ENCODE measurements at places on chromosomes 4 and X.

DNA sequence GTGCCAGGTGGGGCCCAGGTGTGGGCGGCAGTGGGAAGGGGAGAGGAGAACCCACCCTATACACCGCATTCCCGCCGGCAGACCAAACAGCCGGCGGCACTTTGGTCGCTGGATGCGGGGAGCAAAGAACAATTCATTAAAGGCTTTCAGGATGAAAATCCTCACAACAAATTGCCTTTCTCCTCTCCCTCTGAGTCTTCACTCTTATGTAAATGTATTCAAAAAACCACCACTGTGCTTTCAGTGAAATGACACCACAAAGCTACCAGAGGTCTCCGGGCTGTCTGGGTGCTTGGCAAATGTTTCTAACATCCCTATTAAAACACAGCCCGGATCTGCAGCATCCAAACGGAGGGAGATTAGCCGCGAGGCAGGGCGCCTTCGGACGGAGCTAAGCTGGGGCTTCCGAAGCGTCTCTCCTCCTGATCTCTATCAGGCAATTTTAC, 171.8 kb upstream of the TBL1X start:
- no peak for DNase-seq

- DNase-seq = no peak
These were observed 271.9 kb downstream of the MID1IP1 start for GRCh38 chrX:39073131-39073530.

DNA sequence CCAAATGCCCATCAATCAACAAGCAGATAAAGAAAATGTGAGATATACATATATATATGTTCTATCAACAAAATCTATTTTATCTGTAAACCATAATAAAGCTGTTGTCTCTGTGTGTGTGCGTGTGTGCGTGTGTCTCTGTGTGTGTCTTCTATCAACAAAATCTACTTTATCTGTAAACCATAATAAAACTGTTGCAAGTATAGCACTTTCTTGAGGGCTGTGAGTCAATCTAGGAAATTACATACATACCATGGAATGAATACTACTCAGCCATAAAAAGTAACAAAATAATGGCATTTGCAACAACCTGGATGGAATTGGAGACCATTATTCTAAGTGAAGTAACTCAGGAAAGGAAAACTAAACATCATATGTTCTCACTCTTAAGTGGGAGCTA, 12.5 kb upstream of the PLK4 start:
- no peak for DNase-seq

DNA sequence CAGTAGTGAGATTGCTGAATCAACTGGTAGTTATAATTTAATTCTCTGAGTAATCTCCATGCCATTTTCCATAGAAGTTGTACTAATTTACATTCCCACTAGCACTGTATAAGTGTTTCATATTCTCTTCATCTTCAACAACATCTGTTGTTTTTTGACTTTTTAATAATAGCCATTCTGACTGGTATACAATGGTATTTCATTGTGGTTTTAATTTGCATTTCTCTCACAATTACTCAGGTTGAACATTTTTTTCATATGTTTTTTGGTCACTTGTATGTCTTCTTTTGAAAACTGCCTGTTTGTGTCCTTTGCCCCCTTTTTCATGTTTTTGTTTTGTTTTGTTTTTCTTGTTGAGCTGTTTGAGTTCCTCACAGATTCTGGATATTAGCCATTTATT, 880.2 kb downstream of the RAPGEF2 start:
- no peak for DNase-seq

DNA sequence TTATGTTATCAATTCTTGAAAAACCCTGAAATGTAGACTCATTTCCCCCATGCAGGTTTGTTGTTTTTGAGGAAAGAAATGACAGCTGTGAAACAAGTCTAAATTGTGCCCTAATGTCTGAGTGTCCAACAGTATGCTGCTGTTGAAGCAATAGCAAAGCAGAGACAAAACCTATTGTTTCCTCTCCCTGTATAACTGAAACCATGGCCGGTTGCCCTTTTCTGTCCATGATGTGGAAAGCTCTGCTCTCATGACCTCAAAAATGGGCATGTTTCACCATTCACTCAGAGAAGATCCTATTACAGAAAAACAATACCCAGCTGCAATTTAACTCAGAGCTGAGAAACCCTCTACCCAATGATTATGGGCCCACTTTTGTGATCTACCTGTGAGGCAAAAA, 312.6 kb upstream of the FTHL17 start:
- DNase-seq = no peak

DNA sequence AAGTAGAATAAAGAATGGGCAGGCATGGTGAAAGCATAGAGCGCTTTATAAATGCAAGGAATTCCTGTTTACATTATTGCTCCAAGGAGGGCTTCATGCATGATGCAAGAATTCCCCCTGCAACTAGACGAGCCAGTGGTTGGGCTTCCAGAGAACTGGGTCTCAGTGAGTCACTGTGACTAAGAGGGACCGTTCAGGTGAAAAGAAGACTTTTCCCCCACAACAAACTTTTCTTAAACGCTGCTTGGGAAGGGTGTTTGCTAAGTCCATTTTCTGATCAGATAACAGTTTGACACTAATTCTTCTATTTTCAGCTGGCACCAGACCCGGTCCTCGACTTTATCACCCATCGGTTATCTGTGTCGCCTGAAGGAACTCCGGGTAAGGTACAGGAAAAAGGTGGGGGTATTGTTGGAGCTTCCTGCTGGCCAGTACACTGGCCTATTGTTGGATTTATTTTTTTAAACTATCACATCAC, 40.1 kb downstream of the LDB2 start:
- no peak for DNase-seq

GRCh38 chrX:7950865-7951264, 23.7 kb upstream of the PNPLA4 start:
- DNase-seq = no peak

DNA sequence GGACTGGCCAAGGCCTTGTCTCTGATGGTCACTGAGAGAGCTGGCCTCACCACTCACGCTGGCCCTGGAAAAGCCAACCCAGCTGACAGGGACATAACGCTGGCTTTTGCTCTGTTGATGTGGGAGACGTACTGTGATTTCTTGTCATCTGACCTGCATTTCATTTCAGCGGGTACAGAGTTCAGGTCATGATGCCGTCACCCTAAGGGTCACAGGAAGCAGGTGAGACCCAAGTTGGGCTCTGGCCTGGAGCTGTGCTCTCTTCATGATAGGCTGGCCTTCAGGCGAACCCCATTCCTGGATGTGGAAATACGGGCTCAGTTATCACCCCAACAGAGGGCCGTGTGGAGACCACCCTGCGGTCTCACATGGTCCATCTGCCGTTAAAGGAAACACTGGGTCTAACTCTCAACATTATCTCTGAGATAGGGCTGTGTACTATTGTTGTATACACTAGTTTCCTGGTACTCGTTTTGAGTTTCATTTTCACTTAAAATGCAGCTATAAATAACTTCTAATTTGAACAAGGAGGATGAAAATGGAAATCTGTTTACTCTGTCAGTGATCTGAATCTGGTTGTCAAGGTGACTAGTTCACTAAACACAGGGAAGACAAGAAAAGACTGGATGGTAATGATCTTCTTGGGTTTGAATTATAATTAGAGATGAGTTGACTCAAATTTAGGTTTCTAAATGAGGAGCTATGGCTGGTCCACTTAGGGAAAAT, 89.1 kb downstream of the TBC1D9 start:
- DNase-seq = no peak

DNA sequence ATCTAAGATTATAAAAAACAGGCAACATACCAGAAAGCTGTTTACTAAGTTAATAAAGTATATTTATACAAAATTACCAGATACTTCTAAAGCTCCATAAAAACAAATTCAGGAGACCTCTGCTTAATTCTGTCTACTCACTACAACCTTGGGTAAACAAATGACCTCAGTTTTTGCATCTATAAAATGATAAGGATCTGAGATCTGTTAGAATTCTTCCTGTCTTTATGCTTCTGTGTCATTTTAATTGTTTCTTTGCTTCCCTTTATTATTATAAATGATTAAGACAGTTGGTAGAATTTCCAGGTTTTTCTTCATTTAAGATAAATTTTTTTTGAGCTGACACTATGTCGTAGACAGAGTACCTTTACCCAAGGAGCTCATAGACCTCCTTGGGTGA, 76.0 kb downstream of the ANK2 start:
- DNase-seq = no peak

- no peak for DNase-seq
These were observed 259.1 kb downstream of the PDHA2 start for GRCh38 chr4:96099031-96099430.

DNA sequence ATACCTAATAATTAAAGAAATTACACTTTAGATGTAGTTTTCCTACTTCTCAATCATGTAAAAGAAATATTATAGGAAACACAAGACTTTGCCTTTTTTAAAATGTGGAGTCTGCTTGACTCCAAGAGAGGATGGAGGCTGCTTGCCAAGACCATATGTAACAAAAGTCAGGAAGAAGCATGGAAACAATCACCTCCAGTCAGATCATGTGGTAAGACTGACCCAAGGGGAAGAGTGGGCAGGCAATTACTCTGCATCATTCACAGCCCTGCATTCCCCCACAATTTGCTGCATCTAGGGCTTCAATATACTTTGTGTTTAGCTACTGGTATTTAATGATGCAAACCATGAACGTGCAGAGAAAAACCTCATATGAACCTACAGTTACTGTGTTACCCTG, 78.0 kb upstream of the RXFP1 start:
- no peak for DNase-seq

DNA sequence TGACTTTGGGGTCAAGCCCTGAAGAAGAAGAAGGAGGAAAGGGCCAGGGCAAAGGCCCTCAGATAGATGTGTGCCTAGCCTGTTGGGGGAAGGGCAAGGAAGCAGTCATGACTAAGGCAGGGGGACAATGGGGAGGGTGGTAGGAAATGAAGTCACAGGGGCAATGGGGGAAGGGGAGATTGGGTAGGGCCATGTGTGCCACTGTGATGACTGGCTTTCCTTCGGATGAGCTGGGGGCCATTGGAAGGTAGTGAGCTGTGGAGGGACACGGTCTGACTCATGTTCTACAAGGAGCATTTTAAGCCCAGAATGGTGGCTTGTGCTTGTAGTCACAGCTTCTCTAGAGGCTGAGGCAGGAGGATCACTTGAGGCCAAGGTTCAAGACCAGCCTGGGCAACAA, 642.0 kb downstream of the MID1IP1 start:
- DNase-seq = no peak

DNA sequence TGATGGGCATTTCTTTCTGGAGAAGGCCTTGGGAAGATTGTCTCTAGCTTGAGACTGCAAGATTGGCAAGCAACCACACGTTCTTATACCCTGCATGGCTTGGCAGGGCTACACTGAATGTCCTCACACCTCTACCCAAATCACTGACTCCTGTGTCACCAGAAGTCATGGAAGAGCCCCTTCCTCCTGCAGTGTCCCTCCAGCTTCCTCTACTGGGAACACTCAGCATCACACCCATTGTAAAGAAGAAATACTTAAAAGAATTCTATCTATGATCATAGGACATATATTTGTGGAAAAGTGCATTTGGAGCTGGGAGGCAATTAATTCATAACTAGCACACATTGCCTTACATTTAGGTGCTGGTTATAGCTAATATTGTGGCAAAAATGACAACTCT, 113.1 kb downstream of the CCSER1 start:
- DNase-seq = no peak

- DNase-seq = no peak
These were observed 3.4 kb downstream of the GPRASP1 start for GRCh38 chrX:102654696-102655095.

DNA sequence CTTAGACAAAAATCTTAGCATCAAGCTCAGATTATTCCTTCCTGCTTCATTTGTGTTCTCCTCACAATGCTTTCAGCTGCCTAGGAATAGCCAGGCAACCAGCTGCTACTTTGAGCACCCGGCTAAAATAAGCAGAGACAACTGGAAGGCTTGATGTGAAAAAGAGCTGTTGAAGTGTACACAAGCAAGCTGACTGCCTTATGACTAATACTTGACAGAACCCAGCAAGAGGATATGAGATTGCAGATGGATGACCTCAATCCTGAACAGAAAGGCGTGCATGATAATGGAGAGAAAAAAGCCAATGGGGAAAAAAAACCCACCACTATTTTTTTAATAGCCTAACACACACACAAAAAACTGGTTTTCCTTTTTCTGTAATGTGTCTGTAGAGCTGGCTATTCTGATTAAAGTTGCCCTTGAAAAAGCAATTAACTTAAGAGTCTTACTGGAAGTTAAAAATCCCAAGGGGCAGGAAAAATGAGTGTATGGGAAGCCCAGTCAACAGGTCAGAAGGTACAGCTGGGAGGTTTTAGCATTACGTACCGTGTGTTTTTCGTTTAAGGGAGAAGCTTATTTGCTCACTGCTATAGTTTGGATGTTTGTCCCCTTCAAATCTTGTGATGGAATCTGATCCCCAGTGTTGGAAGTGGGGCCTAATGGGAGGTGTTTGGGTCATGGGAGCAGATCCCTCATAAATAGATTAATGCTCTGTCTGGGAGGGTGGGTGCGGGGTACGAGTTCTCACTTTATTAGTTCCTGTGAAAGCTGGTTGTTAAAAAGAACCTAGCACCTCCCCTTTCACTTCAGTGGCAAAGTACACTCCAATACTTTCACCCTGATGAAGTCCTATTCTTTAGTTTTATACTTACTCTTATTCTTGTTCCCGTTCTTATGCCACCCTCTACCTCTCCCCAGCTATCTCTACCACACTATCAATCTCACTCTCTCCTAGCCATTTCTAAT, 37.1 kb upstream of the HERC6 start:
- DNase-seq = no peak

DNA sequence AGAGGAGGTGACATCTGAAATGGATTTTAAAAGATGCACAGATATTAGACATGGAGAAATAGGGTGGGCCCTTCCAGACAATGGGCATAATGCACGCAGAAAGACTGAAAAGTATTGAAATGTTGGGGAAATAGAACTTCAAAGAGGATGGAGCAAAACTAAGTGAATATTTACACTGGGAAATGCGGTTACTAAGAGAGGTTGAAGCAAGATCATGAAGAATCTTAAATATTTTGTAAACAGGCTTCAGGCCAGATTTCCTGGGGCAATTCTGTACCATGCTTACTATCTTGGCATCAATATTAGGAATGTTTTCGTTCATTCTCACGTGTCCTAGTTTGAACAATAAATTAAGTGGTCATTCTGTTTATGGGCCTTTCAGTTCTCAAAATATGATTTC, 216.3 kb downstream of the ADAMTS3 start:
- no peak for DNase-seq
